ENCODE measurements at places on chromosomes 1 and 21.
A peak's percentile ranks its signal among the peaks of the same experiment; 100 is the strongest.

DNA sequence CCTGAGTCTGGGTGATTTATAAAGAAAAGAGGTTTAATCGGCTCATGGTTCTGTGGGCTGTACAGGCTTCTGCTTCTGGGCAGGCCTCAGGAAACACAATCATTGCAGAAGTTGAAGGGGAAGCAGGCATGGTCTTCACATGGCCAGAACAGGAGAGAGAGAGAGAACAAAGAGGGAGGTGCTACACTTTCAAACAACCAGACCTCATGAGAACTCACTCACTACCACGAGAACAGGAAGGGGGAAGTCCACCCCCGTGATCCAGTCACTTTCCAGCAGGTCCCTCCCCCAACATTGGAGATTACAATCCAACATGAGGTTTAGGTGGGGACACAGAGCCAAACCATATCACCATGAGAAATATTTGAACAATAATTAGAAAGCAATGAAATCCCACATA lies 222.9 kb downstream of the FAM72C start:
- no peak for DNase-seq

DNA sequence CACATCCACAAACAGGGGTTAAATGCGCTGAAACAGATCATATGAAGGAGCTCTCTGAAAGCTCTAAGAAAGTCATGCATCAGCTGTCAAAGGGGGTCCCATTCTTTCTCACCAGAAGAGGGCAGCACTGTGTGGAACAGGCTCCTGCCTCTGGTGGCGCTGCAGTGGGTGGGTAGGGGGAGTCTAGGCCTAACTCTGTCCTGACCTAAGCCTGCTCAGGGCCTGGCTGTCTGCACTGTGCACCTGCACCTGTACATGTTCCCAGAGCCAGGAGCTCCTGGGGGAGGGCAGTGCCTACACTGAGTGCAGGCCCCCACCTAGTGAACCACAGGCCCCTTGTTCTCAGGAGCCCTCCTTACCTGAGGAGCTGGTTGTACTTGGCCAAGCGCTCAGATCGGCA lies 16.0 kb downstream of the ENO1 start:
- DNase-seq: no peak

DNA sequence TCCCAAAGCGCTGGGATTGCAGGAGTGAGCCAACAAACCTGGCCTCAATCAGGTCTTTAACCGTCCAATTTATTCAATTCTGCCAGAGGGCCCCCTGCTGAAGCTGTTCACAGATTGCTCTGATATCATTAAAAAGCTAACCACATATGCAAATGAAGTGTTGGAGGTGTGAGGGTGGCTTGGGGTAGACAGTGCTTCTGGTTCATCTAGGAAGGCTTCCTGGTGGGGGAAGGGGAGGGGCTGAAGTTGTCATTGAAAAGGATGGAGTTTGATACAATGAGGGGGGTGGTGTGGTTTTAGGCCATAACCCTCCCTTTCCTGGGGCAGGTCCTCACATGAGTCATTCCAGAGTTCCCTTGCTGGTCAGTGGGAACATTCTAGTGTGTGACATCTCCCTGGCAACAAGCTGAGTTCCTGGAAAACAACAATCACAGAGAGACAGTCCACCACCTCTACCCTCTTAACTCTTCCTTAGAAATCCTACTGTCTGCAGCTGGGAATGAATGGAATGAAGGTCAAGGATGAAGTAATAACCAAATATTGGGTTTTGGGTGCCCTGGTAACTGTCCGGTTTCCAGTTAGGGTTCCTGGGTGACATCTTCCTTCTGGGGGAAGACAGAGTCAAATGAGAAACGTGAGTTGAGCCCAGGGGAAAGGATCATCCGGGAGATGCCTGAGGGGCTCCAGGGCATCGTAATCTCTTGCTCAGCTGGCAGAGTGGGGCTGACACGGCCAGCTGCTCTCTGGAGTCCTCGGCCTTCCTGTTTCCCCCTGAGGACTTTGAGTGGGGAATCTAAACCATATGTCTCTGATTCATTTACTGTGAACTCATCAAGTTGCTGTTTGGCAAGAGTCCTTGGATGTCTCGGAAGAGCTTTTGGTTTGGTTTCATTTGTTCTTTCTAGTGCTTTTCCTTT lies 32.2 kb downstream of the BATF3 start:
- DNase-seq: peak; percentile 75

DNA sequence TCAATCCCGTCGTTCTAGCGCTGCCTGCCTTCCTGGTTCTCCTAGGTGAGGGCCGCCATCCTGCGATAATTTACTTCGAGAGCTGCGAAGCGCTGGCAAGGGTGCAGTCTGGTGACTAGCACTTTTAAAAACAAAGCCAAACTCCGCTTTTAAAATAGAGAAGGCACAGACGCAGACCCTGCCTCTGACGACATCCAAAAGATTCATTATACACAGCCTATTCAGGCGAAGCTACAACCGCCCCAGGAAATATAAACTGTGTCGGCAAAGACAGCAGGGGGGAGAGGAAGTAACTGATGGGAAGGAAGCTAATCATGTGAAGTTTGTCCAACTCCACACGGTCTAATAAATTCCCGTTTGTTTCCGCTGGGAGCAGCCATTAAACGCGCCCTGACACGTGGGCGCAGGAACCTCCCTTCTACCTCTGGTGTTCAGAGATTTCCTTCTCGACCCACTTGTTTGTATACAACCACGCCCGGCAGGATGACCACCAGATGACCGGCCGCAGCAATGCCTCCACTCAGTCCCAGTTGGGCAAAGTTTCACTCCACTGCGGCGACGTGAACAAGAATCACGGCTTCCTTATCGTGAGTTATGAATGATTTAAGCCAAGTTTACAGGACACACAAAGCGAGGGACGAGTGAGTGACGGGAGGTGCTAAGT lies 1.3 kb downstream of the GNG12 start:
- DNase-seq: no peak

- no peak for DNase-seq
Observed at GRCh38 chr1:214537219-214537618, 14.2 kb downstream of the PTPN14 start.

DNA sequence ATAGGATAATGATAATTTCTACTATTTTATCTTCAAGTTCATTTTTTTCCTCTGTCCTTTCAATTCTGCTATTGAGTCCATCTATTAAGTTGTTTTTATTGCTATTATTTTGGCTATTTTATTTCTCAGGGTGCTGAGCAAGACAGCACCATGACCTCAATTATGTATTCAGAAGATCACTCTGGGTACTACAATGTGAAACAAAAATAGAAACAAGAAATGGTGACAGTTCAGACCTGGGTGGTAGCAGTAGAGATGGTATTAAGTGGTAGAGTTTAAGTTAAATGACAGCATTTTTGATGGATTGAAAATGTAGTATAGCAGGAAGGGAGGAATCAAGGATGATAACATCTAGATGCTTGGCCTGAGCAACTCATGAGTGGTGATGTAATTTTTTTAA lies 655.3 kb upstream of the PLXNA2 start:
- DNase-seq: no peak

- no peak for DNase-seq
Observed at GRCh38 chr1:246534114-246534513, 27.0 kb upstream of the SMYD3 start.

DNA sequence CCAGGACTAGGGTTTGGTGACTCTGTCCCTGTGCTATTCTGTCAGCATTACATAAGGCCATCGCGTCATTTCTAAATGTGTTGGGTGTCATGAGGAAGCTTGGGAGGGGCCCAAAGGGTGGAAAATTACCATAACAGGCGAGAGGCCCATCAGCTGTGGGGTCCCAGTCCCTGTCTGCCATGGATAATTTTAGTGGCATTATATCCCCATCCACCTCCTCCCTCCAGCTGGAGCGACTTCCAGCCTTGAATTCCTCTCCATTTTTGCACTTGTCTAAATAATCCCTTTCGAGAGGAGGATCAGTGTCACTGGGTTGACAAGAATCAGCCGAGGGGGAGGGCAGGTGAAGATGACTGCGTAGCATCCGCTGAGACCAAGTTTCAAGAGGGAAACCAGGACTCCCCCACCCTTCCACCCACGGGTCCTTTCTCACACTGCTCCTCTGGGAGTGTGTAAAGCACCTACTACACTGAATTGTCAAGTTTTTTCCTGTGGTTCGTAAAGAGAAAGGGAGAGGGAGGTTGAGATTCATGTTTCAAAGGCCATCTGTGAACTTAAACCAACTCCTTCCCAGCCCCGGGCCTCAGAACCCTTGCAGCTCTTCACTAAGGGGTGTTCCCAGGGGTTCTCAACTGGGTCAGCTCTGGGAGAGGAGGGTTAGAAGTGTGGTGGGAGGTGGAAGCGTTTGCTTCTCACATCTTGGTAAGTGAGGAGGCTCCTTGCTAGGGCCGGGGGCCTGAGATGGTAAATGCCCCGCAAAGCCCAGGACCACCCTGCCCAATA lies 29.2 kb downstream of the VASH2 start:
- DNase-seq: no peak

- no peak for DNase-seq
Observed at GRCh38 chr1:232150770-232151548, 479.0 kb downstream of the SIPA1L2 start.

GRCh38 chr1:6461538-6462411 lies 4.2 kb downstream of the TNFRSF25 start:
- DNase-seq: no peak

DNA sequence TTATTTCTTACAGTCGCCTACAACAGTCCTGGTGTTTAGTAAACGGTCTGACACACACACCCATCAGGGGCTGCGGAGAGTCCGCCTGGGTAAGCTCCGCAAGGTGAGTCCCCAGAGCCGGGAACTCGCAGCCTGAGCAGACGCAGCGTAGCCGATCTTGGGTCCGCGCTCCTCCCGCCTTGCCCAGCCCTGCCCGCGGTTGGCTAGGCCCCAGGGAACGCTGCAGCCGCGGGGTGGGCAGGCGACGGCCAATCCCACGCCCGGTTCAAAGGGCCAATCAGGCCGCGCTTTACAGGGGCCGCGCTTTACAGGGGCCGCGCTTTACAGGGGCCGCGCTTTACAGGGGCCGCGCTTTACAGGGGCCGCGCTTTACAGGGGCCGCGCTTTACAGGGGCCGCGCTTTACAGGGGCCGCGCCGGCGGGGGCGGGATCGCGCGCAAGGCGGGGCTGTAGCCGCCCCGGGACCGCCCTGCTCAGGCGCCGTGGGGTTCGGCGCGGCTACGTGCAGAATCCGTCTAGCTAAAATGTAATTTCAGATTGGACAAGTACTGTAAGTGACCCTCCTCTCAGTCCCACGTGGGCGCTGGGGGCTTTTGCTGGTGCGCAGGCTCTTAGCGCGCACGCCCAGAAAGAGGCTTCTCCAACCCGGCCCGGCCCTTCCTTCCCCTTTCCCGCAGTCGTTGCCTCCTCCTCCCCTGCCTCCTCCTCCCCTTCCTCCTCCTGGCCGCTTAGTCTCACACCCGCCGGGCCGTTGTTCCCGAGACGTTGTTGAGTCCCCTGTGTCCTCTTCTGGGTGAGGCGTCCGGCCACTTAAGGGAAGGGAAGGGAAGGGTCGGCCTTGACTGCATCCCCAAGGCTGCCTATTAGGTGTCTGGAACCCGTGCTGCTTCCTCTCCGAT lies at the start of gene FGGY:
Gene FGGY (plus strand): TSS at position 737 of the 899 bp plus-strand sequence. CDS start 24,456 bp downstream, outside the sequence.
- peak; percentile 91 for DNase-seq

DNA sequence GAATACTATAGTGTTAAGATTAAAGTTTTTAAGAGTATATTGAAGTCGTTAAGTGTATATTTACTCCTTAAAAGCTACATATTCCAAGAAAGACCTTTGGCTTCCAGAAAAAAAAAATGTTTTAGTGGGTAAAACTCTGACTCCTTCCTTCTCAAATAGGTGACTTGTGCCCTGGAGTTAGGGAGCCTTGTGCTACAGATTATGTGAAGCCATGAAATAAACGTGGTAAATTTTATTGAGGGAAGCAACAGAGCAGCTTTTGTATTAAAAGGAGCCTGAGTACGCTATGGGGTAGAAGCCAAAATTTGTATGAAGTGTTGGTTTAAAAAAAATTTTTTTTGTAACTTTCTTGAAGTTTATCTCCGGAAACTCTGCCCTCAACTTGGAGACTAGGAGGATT lies 994 bp downstream of the RO60 start:
- no peak for DNase-seq

DNA sequence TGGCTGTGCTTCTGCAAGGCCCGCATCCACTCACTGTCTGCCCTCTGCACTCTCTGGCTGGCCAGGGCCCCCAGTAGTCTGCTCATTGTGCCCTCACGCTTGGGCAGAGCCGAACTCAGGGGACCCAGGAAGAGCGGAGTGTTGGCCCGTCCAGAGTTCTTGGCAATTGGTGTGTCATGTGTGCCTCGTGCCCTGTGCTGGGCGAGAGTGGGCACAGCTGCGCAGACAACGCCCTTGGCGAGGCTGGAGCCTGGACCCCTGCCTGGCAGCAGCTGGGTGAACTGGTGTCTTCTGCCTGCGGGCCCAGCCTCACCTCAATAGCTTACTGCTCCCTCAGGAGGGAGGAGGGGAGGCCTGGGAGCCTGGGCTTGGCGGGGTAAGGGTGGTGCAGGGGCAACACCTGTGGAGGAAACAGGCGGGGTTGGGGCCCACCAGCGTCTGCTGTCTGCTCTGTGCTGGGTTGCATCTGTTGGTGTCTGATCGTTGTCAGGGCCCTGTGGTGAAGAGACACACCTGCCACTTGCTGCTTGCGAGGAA lies 2.1 kb downstream of the GUK1 start:
- no peak for DNase-seq

- DNase-seq: no peak
Observed at GRCh38 chr1:54325703-54326461, 80.3 kb downstream of the SSBP3 start.

GRCh38 chr1:213761845-213762407 lies 225.8 kb upstream of the PROX1 start:
- DNase-seq: no peak

- DNase-seq: no peak
Observed at GRCh38 chr1:175353066-175353465, 160.5 kb upstream of the KIAA0040 start.

GRCh38 chr1:245798349-245798711 lies 643.5 kb downstream of the KIF26B start:
- no peak for DNase-seq

GRCh38 chr1:242886137-242886536 lies 361.6 kb upstream of the PLD5 start:
- no peak for DNase-seq

DNA sequence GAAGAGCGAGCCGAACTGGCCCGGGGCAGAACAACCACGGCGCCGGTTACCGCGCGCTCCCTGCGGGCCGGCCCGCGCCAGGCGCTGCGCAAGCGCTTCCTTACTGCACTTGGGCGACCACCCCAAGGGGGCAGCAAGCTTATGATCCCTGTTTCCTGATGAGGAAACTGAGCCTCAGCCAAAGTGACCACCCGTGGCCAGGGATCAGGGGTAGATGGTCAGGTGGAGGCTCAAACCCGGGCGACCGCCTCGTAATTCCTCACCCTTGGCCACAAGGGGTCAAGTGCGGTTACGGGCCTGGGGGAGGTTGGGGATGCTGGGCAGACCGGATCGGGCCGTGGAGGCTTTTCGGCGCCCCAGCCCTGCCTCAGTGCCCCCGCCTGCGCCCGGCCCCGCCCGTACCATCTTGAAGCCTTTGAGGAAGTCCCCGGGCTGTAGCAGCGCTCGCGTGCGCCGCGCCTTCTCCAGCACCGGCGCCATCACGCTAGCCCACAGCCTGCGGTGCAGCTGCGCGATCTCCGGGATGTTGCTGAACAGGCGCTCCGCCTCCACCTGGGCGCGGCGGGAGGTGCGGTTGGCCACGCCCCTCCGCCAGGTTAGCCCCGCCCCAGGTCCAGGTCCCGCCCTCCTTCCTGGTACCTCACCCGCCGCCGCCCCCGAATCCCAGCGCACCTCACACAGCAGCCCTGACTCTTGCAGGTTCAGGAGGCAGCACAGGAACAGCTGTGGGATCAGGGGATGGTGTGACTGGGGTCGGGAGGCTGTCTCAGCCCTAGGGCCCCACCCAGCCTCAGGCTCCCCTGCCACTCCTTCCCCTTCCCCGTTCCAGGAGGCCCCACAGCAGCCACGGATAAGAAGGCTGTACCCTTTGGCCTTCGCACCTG lies 5.4 kb upstream of the TNFRSF25 start:
- DNase-seq: no peak

- no peak for DNase-seq
Observed at GRCh38 chr21:33993286-33994231, 78.0 kb upstream of the ATP5PO start.
